ENCODE measurements at places on chromosomes 1 and 21. TPM values are rescaled to one million over a fixed set of nuclear protein-coding genes. Genes with fewer than 3 reads are reported as not detected.

The PLEKHO1 gene
- 40.4 TPM for total RNA-seq

The MIXL1 gene
- total RNA-seq: not detected

The C1orf105 gene
- total RNA-seq: 17.3 TPM

The TDRD5 gene
- total RNA-seq: not detected

The TTC39A gene
- 12.4 TPM for total RNA-seq

The PROK1 gene
- total RNA-seq: 0.16 TPM

The TMPRSS15 gene
- not detected for total RNA-seq

The TMCC2 gene
- 3.4 TPM for total RNA-seq

The CITED4 gene
- 16.0 TPM for total RNA-seq

The C1orf141 gene
- total RNA-seq: not detected

The LRRC39 gene
- 150 TPM for total RNA-seq

The GOLT1A gene
- not detected for total RNA-seq

The RGL1 gene
- total RNA-seq: 5.2 TPM

The PAQR6 gene
- 1.2 TPM for total RNA-seq

The SLC22A15 gene
- 0.50 TPM for total RNA-seq

The TMEM61 gene
- total RNA-seq: not detected

The NFIA gene
- total RNA-seq: 30.6 TPM

The PRELP gene
- total RNA-seq: 5.3 TPM

The NPL gene
- 5.7 TPM for total RNA-seq

The MYBPH gene
- 106 TPM for total RNA-seq

Measured in psoas muscle (tissue), 8 donors.